ENCODE measurements at places on chromosomes 1 and 21. TPM values are rescaled to one million over a fixed set of nuclear protein-coding genes. Genes with fewer than 3 reads are reported as not detected.
A peak's percentile ranks its signal among the peaks of the same experiment; 100 is the strongest.

Gene ERICH3
- total RNA-seq, result 3.5 TPM

DNA sequence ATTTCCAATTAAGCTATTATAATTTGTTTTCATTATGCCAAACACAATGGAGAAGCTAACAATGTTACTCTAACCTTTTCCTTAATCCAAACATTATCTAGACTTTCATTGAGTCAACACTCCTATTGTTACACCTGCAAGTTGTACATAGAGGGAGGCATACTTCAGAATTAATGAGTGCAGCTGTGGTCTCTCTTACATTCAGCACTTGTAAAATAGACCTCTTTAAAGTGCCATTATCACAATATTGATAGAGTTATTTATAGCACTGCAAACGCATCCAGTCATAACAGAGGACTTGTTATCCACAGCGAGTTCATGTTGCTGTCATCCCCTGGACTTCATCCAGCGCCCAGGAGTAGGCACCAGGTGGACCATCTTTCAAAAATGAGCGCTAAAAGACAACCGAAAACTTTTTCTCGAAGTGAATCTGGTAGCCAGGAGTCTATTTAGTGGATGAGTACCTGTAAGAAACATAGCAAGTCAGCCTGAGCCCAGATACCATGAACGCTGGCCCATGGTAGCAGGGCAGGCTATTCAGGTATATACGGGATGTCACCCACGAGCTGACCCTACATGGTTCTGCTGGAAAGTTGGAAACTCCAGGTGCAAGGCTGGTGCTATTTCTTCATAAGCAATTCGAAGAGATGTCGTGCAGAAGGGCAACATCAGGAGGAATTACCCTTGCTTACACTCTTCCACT is 70.6 kb upstream of the NFIA start:
- DNase-seq, result no peak

DNA sequence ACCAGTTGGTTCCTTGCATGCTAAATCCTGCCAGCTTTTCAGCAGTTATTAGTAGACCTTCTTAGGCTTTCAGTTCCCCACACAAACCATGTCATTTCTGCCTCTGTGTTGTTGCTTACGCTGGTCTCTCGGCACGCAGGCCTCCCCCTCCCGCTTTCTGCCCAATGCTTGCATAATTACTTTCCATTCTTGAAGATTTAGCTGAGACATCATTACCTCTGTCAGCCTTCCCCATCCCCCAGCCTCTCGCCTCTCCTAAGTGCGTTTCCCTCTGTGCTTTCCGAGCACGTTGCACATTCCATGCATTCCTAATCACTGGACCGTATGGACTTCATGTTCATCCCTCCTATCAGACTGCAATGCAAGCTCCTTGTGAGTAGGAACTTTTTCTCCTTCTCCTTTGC is 26.8 kb downstream of the TSHB start:
- DNase-seq, result peak; percentile 25

DNA sequence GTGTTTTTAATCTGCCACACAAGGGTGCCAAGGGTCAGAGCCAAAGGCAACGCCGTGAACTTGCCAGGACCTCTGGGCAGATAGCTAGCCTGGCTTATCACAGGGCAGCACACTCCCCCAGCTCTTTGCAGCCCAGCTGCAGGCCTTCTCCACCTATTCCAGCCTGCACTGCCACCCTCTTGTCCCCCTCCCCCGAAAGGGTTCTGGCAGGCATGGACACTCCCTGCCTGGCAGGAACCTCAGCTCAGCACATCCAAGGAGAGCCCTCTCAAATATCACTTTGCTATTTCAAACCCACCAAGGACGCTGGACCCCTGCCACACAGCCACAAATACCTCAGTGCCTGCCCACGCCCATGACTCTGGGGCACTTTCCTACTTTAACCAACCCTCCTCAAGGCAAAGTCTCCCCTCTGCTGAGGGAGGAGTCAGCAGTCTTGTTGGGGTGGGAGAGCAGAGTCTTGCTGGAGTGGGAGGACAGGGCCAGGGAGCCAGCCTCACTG is 9.1 kb downstream of the SSBP3 start:
- DNase-seq, result no peak

DNA sequence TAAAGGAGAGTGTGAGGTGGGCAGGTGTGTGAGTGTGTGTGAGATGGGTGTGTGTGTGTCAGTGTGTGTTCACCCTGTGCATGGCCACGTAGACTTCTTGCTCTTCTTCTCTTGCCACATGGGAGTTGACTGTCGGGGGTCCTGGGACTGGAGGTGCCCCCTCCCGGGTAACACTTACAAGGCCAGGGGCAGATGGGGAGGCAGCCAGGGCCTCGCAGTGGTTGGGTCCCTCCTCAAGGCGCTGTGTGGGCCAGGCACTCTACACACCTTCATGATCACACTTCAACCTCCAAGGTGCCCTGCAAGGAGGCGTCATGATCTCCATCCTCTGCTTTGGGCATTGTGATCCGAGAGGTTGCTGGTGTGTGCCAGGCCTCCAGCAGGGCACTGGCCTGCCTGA is 2.3 kb downstream of the PLA2G2F start:
- no peak for DNase-seq

Data from left lung (tissue), 14 donors.